ENCODE measurements at places on chromosomes 5 and 9.

- no peak for DNase-seq
Measured at GRCh38 chr9:112349008-112349333, 15.6 kb upstream of the PTBP3 start.

DNA sequence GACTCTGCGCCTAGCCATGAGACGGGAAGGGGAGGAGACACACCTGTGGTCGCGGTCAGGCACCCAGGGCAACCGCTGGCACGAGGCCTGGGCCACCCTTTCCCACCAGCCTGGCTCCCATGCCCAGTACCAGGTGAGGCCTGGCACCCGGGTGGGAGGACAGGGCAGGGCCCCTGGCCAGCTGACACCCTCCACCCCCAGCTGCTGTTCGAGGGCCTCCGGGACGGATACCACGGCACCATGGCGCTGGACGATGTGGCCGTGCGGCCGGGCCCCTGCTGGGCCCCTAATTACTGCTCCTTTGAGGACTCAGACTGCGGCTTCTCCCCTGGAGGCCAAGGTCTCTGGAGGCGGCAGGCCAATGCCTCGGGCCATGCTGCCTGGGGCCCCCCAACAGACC, 5.0 kb downstream of the MAMDC4 start:
- DNase-seq = no peak

DNA sequence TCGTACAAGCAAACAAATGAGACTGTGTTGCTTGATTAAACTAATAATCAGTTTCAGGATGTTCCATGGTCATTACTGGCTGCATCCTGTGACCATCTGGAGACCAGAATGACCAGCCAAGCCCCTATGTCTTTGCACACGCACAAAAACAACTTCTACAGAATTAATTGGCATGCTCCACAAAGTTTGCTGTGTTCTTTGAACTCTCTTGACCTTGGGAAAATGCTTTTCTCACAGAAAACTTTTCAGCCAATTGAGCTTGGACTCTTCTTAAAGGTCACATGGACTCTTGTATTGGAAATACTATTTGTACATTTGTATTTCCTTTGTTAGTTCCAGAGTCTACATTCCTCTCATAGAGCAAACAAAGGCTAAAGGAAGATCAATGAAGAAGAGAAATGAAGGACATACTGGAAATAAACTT, 147.8 kb downstream of the ARRDC3 start:
- DNase-seq = no peak

GRCh38 chr5:55232271-55232984, 980 bp downstream of the CCNO start:
- peak; percentile 19 for DNase-seq

- peak; percentile 47 for DNase-seq
Measured at GRCh38 chr5:177447611-177448243, 1.1 kb downstream of the PRR7 start.

DNA sequence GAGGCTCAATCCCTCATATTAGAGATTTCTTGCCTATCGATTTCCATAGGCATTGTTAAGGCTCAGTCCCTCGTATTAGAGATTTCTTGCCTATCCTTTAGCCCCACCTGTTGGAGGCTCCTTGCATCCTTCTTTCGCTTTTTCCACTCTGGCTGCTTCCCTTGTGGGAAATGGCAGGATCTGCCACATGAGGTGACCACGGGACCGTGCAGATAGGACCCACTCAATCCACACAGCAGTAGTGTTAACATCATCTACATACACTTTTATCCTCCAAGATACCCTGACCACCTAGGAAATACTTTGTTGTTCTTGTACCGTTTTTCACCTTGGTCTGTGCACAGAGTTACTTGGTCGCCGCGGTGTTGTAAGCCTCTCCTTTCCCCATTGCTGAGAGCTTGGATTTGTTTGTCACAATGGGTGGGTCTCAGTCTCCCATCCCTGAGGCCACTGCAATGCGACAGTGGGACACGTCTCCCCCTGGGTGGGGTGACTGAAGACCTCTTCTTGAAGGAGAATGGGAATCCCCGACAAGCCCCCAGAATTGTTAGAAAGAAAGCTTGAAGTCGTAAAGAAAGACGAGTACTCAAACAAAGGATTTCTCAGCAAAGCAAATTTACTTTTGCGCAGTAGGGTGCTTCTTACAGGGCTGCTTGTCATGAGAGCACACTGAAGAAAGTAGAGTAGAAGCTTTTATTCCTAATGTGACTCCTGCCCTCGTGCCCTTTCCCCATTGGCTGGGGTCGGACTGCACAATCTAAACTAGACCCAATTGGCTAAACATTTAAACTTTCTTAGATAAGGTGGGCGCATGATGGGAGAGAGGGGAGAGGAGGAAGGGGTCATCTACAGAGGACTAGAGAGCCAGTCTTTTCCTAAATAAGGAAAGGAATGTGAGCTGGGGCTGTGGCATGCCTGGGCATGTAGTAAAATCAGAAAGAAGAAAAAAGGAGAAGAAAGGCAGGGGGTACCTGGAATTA, 19.8 kb downstream of the IFT74 start:
- DNase-seq = peak; percentile 75

DNA sequence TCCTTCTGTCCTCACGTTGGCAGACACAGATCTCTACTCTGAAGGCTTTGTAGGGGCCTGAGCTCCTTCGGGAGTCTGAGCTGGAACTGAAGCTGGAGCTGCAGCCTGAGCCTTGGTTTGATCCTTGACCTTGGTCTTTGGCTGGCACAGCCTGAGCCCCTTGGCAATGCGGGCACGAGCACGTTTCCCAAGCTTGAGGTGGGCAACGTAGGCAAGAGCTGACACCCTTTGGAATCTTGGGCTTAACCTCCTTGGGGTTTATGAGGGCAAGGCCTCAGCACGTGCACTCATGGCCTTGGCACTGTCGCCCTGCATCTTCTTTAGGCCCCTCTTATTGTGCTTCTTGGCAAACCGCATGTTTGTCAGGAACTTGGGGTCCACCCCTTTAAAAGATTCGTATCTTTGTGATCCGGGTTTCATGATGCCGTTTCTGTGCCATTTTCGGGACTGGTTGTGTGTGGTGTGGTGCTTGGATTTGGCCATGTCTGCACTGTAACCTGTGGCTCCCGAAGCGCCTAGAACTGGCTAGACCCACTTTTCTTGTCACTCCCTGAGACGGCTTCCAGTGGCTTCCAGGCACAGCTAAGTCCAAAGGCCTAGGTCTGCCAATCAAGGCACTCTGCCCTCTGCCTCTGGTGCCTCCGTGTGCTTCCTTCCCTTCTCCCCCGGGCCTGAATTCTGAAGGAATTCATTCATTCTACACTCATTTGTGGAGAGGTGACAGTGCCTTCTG, 1.4 kb downstream of the SUSD1 start:
- DNase-seq = no peak

DNA sequence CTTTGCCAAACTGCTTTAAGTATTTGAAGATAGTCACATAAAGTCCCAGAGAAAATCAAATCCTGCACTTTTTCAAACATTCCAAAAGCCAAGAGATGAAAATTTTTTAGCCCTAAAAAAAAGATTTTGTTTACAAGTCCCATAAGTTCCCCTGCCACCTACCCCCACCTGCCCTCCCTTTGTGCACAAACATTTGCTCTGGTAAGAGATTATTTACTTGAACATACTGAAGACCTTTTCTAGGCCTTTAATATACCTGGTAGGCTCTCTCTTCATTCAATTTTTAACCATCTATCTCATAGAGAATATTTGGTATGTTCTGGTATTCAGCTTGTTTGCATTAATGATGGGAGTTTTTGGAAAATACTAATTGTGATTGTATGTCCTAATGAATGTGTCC, 50.3 kb downstream of the MEGF9 start:
- DNase-seq = no peak

Data from hematopoietic multipotent progenitor cell treated with erythropoietin and hydrocortisone succinate and interleukin-3 and kit ligand, for 6 days (in vitro differentiated cells).